ENCODE measurements at places on chromosomes 6 and 20.
A peak's percentile ranks its signal among the peaks of the same experiment; 100 is the strongest.

- DNase-seq = no peak
These were observed 53.7 kb downstream of the ANKRD60 start for GRCh38 chr20:58174708-58175280.

GRCh38 chr6:35359744-35360348 lies 17.5 kb downstream of the PPARD start:
- DNase-seq = no peak

DNA sequence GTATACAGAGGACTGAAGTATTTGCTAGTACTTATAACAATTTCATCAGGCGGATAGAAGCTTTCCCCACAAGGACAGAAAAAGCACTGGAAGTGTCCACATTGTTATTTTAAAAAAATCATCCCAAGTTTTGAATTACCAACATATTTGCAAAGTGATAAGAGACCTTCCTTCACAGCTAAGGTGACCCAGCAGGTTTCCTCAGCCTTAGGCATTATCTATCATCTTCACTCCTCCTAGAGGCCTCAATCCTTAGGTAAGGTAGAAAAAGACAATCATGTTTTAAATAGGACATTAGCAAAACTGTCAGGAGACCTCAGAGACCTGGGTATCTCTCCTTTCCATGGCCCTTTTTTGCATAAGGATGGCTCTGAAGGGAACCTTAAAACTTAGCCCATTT lies 72.5 kb upstream of the CHD6 start:
- no peak for DNase-seq

DNA sequence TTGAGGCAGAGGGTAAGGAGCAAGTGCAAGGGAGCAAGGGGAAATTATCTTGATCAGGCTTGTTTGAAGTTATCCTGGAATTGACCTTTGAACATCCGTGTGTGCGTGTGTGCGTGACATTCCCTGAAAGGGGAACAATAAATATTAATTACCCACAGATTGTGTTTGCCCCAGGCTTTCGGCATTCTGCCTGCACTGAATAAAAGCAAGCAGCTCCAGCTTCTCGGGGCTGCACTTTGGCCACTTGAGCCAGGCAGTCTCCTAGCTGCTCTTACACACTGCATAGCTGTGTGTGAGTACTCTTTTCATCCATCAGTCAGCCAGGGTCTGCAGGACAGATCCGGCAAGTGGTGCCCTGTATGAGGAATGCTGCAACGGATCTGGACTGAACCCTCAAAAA lies 107.7 kb upstream of the BTN3A2 start:
- DNase-seq = no peak

- no peak for DNase-seq
These were observed 1343.6 kb upstream of the CITED2 start for GRCh38 chr6:140718021-140718420.

DNA sequence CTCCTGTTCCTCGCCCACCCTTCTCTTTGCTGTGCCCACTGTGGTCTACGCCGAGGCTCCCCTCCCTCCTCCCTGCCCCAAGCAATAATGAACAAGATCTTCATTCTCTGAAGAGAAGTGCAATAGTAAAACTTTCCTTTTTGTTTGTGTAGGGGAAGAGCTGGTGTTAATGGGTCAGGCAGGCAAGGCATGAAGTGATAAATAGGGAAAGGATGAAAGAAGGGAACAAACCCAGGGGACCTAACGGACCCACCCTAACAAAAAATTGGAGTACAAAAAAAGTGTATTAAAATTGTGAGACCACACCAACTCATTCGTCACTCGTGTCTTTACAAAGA lies 66.9 kb downstream of the ZBTB2 start:
- DNase-seq = no peak

- DNase-seq = no peak
These were observed 60.1 kb downstream of the CLIC5 start for GRCh38 chr6:45955597-45955996.

DNA sequence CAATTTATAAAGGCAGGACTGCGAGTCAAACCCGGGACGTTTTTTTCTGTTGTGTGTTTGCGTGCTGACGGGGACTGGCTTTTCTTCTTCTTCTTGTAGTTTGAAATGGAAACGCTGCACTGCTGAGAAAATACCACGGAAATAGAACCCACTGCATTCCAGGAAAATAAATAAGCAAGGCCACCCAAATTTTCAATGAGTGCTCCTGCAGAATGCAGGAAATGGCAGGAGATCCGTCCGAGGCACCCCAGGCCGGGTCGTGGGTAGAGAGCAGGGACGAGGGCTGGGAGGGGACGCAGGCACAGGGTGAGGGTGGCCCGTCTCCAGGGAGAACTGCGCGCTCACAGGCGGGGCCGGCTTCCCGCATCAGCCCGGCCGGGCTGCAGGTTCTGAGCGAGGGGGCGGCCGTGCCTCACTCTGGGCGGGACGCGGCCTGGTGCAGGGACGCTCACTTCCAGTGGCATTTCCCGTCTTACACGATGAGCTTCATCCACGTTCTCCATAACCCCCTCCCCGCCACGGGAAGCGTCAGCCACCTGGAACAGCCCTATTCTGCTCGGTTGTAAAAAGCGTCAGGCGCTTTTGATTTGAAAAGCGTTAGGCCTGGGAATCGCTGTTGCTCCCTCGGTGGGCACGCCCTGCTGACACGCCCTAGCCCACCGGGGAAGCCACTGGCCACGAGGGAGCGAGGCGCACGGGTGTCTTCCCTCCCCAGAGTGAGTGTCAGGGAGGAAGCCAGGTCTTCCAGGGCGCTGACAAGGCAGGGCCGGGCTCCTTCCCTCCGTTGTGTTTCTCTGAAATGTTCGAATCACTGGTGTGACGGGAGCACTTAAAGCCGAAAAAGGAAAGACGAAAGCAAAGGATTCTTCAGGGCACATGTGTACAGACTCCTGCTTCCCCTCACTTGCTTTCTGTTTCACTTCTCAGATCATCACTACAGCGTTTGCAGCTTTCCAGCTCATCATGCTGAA lies 17.9 kb upstream of the EXOC2 start:
- DNase-seq = no peak

- no peak for DNase-seq
These were observed 11.4 kb downstream of the FOXS1 start for GRCh38 chr20:31833931-31834521.

- no peak for DNase-seq
These were observed 8.2 kb downstream of the ASXL1 start for GRCh38 chr20:32366380-32366779.

GRCh38 chr6:108771421-108771820 lies 76.8 kb upstream of the ARMC2 start:
- DNase-seq = no peak

DNA sequence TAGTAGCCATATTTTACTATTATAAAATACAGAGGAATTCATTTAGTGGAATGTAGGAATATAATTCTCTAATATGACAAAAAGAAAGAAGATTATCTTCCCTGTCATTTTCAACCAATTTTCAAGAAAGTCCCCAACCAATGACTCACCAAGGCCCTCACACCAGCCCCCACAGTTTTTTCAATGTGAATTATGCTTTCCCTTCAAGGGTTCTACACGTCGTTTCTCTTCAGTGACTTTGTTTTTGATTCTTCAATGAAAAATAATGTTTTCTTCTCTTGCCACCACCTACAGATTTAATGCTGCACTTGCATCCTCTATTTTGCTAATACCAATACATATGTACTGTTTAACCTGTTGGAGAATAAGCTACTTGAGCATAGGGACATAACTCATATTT lies 841.3 kb downstream of the PHF3 start:
- DNase-seq = no peak

DNA sequence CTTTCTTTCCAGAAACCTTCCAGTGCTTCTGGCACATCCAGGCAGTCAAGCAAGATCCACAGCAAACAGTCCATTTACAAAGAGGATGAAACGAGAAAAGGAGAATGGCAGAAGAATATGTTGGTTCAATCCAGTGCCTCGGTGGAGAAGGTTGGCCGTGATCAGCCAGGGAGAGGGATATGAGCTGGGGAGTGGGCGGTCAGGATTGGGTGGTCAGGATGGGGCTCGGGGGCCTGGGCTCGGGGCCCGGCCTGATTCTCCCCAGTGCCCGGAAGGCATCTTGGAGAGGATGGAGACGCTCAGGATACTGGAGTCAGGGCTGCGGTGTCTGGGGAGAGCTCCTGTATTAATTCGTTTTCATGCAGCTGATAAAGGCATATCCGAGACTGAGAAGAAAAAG lies 61.3 kb downstream of the EFCAB8 start:
- no peak for DNase-seq

- peak; percentile 91 for DNase-seq
These were observed 85.9 kb downstream of the SMOC2 start for GRCh38 chr6:168526841-168527281.

GRCh38 chr20:56628015-56628872 lies 862 bp upstream of the TFAP2C start:
- DNase-seq = no peak

- DNase-seq = no peak
These were observed 46.3 kb downstream of the SHLD1 start for GRCh38 chr20:5796331-5797040.

DNA sequence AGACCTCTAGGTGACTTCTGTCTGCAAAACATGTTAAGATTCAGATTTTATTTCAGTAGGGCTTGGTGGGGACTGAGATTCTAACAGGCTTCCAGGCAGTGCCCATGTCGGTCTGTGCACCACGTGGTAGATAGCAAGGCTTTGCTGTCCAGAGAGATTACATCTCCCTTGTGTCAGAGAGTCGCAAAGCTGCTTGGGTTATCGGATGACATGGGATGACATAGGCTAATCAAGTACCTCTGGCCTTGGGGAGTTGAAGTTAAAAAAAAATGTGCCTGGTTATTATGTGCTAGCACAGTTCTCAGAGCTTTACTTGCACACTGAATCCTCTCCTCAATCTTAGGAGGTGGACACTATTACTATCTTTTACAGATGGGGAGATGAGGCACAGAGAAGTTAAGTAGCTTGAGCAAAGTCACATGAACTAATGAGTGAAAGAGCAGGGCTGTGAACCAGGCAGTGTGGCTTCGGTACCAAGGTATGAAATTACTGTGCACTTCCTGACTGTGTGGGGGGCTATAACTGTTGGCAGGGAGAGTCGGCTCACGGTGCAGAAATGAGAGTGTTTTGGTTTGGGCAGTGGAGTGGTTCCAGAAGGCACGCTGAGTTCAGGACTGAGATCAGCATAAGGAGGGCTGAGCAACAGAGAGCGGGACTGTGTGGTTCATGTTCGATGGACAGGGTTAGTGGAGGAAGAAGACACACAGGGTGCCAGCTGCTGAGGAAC lies 41.1 kb downstream of the FARS2 start:
- DNase-seq = no peak

DNA sequence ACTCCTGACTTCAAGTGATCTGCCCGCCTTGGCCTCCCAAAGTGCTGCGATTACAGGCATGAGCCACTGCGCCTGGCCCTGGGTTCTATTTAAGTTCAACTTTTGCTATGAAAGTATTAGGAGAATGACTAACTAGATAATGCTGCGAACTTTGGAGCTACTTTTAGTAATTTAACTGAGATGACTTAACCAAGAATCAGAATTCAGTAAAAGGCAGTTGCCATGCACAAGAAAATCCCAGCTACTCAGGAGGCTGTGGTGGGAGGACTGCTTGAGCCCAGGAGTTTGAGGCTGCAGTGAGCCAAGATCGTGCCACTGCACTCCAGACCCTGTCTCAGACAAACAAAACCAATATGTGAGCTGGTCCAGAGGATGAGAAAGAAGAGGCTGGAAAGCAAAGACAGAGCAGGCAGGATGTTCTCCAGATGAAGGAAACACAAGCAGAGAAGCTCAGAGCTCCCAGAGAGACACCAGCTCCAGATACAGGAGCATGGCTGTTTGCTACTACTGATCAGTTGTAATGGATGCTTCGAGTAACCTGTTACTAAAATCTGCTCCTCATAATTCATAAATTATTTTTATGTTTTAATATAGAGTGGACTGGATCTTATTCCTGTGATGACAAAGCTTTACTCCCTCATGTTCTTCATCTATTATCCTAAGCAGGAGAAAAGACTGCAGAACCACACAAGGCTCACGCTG lies 23.9 kb downstream of the ZNF217 start:
- DNase-seq = no peak

- DNase-seq = no peak
These were observed 46.0 kb downstream of the TFEB start for GRCh38 chr6:41689171-41690008.

GRCh38 chr20:57579898-57580447 lies 19.1 kb downstream of the PCK1 start:
- no peak for DNase-seq
